Hematopoietic multipotent progenitor cell treated with erythropoietin and hydrocortisone succinate and interleukin-3 and kit ligand, for 15 days (in vitro differentiated cells): ENCODE measurements at places on chromosomes 2 and 18.

GRCh38 chr2:160741271-160741670, 247.7 kb upstream of the RBMS1 start:
- no peak for DNase-seq

- no peak for DNase-seq
Observed at GRCh38 chr2:146458585-146458984, 1386.2 kb upstream of the ACVR2A start.

- DNase-seq, result no peak
Observed at GRCh38 chr2:8857709-8858108, 20.3 kb upstream of the KIDINS220 start.

DNA sequence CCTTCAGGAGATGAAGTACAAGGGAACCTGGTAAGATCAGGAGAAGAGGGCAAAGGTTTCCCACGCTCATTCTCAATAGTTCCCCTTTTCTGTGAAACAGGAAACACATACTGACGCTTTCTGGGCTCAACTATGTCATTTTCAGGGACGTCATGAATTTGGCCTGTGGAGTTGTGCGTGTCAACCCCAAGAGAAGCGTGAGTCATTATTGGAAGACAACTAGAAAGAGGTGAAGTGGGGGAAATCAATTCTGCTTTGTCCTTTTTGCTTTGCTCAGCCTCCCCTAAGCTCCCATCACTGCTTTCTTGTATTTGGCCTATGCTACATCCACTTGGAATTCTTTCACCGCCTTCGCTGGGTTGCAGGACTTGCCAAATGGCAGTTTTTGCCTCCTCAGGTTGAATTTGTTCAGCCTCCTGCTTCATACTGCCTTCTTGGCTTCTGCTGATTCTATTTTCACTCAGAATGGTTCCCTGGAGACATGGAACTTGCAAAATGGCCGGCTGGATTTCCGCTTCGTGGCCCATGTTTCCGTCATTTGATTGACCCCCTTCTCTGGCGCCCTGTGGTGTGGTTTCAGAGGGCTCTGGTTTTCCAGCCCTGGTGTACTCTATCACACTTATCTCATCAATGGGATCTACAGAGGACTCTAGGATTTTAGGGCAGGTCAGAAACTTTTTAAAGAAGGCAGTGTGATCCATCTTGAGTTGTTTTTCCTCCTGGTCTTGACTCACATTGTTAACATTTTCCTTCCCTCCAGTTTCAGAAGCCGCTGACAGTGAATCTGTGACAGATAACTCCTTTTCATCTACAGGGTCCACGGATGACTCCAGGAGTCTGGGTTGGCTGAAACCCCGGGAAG, 93.3 kb downstream of the ALPK2 start:
- no peak for DNase-seq

- DNase-seq, result no peak
Observed at GRCh38 chr18:52869942-52870907, 530.2 kb downstream of the DCC start.

DNA sequence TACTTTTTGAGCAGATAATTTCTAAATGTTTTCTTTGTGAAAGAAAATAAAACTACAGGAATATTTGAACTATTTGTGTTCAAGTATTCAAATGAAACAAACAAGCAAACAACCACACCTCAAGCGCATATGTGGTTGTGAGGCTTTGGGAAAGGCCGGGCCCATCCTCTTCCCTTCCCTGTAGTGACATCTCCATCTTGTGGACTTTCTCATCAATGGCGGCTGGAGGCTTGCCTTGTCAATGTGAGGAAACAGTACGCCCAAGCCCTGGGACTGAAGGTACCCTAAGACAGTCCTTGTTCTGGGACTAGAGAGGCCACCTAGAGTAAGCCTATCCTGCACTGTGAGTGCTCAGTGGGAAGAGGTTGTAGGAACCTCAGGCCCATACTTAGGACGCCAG, 166.8 kb downstream of the TPGS2 start:
- no peak for DNase-seq

DNA sequence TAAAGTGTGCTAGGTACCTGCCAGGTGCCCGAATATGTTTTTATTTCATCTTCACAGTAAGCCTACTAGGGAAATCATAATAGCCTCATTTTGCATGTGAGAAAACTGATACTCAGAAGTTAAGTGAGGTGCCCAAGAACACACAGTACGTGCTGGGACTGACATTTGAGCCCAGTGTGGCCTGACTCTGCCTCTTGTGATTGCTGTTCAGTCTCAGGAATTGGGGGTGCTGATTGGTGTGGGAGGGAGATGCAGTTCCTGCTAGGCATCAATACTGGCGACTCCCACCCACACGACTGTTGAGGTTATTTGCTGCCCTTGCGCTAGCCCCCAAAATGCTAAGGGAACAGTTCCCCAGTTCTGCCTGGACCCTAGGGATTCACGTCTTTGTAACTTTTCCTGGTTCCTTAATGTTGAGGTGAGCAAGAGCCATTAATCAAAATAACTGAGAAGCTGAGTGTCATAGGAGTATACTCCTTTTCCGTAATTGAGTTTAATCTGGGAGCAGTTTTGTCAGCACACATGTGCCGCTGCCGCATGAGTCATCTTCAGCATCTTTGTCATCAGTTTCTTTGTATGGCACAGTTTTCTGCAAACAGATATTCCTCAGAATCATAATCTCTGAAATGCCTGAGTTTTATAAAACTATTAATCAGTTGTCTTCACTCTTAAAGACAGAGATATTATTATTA, 120.7 kb downstream of the NCK2 start:
- no peak for DNase-seq
